Activated T-helper 17 cell treated with anti-CD3 and anti-CD28 coated beads, Interleukin-2, amount 50 U/mL, for 72 hours (primary cell): ENCODE measurements at places on chromosomes 6 and 20. TPM values are rescaled to one million over a fixed set of nuclear protein-coding genes. Genes with fewer than 3 reads are reported as not detected.

DNA sequence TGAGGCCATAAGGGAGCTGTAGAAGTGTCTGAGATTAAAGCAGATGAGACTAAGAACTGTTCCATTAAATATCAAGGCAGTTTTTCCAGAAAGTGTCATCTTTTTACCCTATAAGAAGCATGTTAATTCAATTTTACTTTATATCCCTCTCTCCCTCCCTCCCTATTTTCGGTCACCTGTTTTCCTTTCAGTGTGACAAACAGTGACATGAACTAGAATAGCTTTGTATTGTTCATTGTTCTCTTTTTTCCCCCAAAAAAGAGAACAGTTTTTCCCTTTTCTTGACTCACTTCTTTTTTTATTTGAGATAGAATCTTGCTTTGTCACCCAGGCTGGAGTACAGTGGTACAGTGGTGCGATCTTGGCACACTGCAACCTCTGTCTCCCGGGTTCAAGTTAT, 269.3 kb downstream of the ZFAND3 start:
- no peak for ATAC-seq

- ATAC-seq = no peak
These were observed 369 bp upstream of the NSFL1C start for GRCh38 chr20:1467082-1467354.

- ATAC-seq = no peak
These were observed 64.5 kb upstream of the ENPP5 start for GRCh38 chr6:46235242-46235641.

- ATAC-seq = no peak
These were observed 129.0 kb downstream of the SULF2 start for GRCh38 chr20:47656318-47656717.

DNA sequence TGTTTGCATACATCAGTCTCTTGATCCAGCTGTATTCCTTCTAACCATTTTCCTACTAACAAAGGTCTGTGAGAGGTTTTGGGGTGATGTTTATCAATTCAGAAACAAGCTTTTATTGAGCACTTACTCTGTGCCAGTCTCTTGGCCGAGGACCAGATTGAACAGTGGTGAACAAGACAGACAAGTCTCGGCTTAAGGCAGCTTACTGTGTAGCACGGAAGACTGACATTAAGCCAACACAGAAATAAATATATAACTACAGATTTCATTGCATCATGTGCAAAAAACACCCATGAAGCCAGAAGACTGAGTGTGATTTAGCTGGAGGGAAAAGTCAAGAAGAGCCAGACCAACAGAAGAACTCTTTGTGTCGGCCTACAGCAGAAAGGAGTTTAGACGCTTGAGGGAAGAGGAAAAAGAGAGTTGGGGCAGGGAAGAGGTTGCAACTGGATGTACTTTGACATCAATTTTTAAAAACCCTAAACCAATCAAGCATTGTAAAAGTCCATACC, 549.6 kb upstream of the CITED2 start:
- ATAC-seq = no peak

GRCh38 chr6:3301506-3301905, 42.8 kb downstream of the PSMG4 start:
- no peak for ATAC-seq

GRCh38 chr6:113358063-113358583, 499.0 kb upstream of the MARCKS start:
- no peak for ATAC-seq

MOCS3 gene
- total RNA-seq = 5.4 TPM

- ATAC-seq = no peak
These were observed 3.5 kb upstream of the ADAM33 start for GRCh38 chr20:3685341-3685740.

CNPY3 gene
- total RNA-seq = 28.5 TPM

GRCh38 chr6:128474481-128474880, 45.9 kb downstream of the PTPRK start:
- ATAC-seq = no peak

SSTR4 gene
- total RNA-seq = not detected

DNA sequence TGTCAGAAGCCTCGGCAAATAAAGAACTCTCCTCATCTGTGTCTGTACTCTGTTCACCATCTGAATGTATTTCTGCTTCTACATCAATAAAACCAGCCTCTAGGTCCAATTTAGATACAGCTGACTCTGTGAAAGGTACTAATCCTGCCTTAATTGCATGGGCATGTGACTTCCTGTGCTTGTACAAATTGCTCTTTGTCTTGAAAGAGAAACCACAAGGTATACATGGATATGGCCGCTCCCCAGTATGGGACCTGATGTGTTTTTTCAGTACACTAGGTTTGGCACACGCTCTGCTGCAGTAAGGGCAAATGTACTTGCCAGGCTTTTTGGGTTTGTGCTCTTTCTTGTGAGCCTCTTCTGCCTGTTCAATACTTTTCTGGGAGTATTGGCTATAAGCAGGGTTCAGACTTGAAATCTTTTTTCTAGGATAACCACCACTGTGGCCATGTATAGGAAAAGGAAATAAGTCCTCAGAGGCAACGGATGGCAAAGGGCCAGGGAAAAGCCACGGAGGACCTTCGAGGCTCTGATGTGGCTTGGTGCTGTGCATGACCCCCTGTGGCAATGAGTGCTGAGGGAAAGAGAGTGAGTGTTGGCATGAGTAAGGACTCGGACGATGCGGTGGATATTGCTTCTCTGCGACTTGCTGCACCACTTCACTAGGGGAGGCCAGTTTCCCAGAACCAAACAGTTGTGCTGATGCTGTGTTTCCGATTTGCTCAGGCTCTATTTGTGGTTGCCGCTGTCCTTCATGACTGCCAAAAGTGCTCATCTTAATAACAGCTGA, 170.9 kb downstream of the HIVEP2 start:
- peak; percentile 76 for ATAC-seq

DNA sequence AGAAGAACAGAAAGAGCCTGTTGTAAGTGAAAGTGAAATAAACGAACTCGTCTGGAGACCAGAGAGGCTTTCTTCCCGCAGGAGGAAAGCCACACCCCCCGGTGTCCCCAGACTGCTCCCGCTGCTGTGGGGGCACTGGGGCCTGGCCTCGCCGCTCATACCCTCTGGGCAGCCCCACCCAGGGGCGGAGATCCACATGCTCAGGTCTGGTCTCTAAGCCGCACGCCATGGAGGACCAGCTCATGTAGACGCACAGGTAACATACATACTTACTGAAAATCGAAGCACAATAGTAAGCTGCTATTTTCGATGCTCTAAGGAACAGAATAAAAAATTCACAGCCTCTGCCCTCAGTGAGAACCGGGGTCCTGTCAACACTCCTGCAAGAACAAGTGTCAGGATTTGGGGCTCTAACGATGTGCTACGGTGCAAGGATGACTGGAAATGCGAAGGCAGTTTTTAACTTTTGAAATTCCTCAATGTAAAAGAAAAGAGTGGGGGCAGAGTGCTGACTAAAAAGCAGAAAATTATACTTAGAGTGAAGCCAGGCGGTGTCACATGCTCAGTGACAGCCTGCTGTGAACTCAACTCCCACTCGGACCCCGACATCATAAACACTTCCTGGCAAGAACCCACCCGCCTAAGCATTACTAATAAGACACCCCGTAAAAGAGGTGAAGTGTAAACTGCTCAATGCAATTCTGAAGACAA, 110.5 kb downstream of the IRF4 start:
- peak; percentile 48 for ATAC-seq

DNA sequence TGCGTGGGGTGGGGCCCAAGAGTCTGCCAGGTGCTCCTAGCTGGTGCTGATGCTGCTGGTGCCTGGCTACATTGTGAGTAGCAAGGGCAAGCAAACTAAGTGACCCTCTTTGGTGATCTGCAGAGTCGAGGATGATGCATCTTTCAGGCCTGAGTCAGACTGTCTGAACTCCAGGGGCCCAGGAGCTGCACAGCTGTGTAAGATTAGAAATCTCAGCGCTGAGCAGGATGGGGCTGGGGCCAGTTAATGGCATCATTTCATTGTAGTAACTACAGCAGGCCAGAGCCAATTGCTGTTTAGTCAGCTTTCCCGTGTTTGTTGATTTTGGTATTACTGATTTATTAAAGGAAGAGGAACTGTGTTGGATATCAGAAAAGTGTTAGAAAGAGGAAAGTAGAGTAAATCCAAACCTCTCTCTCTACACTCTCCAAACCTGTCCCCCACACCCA, 365.2 kb downstream of the PAX1 start:
- ATAC-seq = no peak

KCNB1 gene
- total RNA-seq = not detected

XPO5 gene
- 109 TPM for total RNA-seq

CYP24A1 gene
- not detected for total RNA-seq

ZC2HC1B gene
- not detected for total RNA-seq

TMEM170B gene
- 0.69 TPM for total RNA-seq

DNA sequence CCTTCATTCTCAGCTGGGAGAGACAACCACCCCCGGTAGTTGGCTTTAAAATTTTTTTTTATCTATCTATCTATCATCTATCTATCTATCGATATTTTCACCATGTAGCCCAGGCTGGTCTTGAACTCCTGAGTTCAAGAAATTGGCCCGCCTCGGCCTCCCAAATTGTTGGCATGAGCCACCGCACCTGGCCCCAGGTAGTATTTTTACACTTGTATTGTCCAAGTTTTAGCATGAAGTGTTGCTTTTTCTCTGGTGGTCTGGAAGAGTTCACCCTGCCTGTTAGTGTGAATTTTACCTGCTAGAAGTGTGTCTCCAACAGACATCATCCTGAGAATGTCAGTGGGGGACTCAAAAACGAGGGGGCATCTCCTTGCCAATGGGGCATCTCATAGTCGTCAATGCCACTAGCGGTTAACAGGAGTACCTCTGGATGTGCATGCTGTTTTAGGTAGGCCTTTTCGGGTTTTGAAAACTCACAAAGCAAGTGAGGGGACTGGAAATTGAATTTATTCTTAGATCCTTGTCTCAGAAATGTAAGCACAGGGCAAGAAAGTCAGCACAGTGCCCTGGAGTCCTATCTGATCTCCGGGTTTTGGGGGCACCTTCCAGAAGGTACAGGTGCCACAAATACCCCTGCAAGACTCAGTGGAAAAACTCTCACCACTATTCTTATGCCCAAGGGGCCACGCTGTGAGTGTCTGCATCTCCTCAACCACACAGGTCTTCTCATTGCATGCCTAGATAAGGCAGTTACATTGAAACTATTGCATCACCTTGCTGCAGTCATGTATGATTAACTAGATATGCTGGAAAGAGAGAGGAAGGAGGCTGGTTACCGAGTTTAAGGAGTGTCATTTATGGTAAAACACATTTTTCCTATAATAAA, 37.1 kb downstream of the TNFAIP3 start:
- peak; percentile 86 for ATAC-seq

FAM229B gene
- 2.6 TPM for total RNA-seq

DNA sequence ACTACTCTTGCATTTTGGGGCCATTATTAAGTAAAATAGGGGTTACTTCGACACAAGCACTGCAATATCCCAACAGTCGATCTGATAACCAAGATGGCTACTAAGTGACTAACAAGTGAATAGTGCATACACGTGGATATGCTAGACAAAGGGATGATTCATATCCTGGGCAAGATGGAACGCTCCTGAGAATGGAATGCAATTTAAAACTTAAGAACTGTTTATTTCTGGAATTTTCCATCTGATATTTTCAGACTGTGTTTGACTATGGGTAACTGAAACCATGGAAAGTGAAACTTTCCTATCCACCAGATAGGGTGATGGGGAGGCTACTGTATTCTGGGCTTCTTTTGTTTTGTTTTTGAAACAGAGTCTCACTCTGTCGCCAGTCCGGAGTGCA, 66.5 kb downstream of the ILRUN start:
- ATAC-seq = peak; percentile 71

GRCh38 chr6:18121580-18122127, 823 bp downstream of the NHLRC1 start:
- ATAC-seq = no peak

FAM162B gene
- total RNA-seq = not detected

GRCh38 chr6:21213492-21213891, 380.1 kb upstream of the SOX4 start:
- ATAC-seq = no peak

GRCh38 chr20:42938441-42939205, 251.1 kb downstream of the PTPRT start:
- ATAC-seq = no peak

ALDH5A1 gene
- 4.5 TPM for total RNA-seq

GRCh38 chr6:105459049-105459448, 56.2 kb upstream of the PREP start:
- ATAC-seq = peak; percentile 84

- no peak for ATAC-seq
These were observed 432.7 kb downstream of the PTPRT start for GRCh38 chr20:42756991-42757390.

DNA sequence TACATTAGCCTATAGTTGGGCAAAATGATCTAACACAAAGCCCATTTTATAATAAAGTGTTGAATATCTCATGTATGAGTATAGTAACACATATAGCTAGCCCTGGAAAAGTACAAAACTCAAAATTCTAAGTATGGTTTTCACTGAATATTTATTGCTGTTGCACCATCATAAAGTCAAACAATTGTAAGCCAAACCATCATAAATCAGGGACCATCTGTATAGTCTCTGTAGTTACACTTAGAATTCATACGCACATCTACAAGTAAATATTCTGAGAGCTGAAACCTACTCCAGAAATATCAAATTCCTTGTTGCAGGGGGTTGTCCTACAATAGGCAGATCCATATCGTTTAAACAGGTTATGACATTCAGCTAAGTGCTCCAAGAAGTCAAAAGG, 817.3 kb downstream of the BCKDHB start:
- no peak for ATAC-seq

DNA sequence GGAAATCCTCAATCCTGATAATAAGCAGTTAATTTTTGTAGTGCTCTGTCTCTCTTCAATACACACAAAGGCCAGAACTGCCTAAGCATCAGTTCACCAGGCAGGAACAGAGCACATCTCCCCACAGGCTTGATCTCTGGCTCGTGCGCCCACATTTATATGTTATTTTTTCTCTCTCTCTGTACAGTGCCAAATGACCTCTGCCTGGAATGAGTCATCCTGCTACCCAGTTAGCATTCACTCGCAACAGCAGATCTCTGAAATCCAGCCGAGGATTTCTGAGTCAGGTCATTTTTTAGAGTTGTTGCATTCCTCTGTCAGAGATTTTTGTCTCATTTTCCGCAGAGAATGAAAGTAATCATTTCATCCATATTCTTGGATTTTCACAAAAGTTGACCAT, 107.1 kb downstream of the COL12A1 start:
- no peak for ATAC-seq

DNA sequence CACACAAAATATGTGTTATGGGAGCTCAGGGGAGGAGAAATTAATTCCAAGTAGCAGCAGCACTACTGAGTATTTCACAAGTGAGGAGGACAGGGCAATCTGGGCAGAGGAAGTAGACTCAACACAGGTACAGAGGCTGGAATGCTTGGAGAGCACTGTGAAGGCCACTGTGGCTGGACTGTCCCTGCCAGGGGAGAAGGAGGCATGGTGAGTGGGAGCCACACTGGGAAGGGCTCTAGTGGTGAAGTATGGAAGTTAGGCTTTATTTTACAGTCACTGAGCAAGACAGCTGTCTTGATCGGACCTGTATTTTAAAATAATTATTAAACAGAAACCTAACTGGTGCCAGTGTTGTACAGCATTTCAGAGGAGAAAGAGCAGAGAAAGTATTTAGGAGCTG, 28.8 kb downstream of the FAM229B start:
- ATAC-seq = no peak

TBX18 gene
- not detected for total RNA-seq

- ATAC-seq = no peak
These were observed 34.4 kb downstream of the TSBP1 start for GRCh38 chr6:32337186-32337805.

- no peak for ATAC-seq
These were observed 180.1 kb upstream of the RNF24 start for GRCh38 chr20:4195499-4195898.

C6orf141 gene
- not detected for total RNA-seq
